ENCODE measurements at places on chromosomes 4 and X. TPM values are rescaled to one million over a fixed set of nuclear protein-coding genes. Genes with fewer than 3 reads are reported as not detected.

- no peak for DNase-seq
Observed at GRCh38 chr4:97786306-97786920, 356.9 kb downstream of the STPG2 start.

The MTTP gene
- polyA plus RNA-seq, result 0.20 TPM

The RENBP gene
- polyA plus RNA-seq, result 0.59 TPM

The PPEF2 gene
- not detected for polyA plus RNA-seq

Data from GM12878 (cell line).